Stimulated activated CD8-positive, alpha-beta memory T cell treated with anti-CD3 and anti-CD28 coated beads, Interleukin-7, amount 100 ng/mL, for 1 hour (primary cell): ENCODE measurements at places on chromosomes 11 and 22.

- no peak for DNase-seq
Observed at GRCh38 chr11:68610452-68611116, 73.8 kb upstream of the GAL start.

DNA sequence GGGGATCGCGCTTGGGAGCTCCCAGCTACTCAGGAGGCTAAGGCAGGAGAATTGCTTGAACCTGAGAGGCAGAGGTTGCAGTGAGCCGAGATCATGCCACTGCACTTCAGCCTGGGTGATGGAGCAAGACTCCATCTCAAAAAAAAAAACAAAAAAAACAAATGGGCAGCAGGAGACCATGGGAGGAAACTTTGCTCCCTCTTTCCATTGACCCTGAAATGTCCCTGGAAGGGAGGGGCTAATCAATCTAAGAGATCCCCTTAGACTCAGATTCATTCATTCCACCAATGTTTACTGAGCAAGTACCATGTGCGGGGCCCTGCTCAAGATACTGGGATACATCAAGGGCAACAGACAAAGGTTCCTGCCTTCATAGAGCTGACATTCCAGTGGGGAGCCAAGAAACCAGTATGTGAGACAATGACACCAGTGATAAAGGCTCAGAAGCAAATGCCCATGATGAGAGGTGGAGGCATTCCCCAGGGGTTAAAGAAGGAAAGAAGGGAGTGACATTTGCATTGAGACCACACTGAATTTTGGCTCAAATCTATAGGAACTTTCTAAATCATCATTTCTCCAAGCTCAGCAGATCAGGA lies 37.7 kb upstream of the TFIP11 start:
- no peak for DNase-seq

DNA sequence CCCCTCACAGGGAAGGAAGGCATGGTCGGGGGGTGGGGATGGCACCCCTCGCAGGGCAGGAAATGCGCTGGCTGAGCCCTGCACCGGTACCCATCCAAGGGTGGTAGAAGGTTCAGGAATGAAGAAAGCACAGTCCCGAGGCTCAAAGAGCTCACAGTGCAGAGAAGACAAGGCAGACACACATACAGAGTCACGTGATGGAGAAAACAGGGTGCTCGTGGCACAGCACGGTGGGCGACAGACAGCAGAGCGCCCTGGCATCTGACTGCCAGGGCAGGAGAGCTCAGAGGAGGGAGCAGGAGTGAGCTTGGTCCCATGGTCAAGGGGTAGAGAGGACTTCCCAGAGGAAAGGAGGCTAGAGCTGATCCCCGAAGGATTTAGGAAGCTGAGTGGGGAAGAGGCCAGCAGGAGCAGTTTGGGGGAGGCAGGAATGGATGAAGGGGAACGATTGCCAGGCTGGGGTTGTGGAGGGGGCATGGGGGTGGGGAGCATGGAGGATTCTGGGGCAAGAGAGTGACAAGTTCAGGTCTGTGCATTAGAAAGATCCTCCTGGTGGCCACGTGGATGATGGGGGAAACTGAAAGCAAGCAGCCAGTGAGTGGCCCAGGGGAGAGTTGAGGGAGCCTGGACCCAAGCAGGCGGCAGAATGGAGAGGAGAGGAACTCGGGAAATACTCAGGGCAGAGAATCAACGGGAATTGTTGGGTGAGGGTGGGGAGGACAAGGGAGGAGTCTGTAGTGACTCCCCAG lies 43.9 kb downstream of the PDE2A start:
- DNase-seq, result no peak

GRCh38 chr11:62340269-62340901 lies 3.1 kb downstream of the ASRGL1 start:
- DNase-seq, result peak; percentile 28

DNA sequence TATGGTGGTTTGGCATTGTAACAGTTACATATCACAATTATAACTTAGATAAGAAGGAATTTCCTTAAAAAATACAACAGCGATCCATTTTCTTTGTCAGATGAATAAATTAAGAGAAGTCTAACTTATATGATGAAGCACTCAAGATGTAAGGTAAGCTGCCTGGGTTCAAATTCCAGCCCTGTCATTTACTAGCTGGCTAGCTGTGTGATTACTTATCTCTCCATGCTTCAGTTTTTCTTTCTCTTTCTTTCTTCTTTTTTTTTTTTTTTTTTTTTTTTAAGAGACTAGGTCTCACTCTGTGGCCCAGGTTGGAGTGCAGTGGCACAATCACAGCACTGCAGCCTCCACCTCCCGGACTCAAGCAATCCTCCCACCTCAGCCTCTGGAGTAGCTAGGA lies 22.2 kb upstream of the LDHA start:
- DNase-seq, result no peak

DNA sequence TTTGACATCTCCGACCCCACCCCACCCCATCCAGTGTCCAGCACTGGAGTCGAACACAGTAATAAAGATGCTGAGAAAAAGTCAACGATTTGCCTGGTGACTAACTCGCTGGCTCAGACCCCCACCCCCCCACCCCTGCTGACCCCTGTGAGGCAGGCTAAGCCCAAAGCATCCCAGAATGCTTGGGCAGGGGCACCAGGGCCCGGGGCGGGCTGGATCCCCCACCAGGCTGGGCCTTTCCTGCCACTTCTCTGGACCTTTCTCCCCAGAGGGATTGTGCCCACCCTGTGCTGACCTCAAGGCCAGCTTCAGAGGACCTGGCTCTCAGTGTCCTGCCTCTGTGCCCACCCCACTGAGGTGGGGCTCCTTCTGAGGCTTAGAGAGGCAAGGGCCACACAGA lies 1.8 kb downstream of the C11orf86 start:
- no peak for DNase-seq

GRCh38 chr11:58394195-58394594 lies 12.5 kb downstream of the OR5B3 start:
- DNase-seq, result no peak

GRCh38 chr11:47007579-47007978 lies 71.0 kb downstream of the CSTPP1 start:
- no peak for DNase-seq

DNA sequence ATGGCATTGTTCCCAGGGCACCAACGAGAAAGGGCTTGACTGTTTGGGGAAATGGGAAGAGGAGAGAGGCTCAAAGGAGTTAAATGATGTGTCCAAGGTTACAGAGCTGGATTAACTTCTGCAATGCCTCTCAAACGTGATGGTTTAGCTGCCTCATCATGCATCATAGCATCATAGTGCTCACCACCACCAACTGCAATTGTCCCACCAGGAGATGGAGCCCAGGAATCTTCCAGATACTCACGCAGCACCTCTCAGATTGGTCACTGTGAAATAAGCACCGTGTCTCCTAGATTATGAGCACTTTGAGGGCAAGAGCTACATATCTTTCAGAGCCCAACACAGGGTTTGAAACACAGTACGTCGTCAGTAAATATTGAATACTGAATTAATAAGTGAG lies 69.2 kb downstream of the PRSS23 start:
- no peak for DNase-seq

DNA sequence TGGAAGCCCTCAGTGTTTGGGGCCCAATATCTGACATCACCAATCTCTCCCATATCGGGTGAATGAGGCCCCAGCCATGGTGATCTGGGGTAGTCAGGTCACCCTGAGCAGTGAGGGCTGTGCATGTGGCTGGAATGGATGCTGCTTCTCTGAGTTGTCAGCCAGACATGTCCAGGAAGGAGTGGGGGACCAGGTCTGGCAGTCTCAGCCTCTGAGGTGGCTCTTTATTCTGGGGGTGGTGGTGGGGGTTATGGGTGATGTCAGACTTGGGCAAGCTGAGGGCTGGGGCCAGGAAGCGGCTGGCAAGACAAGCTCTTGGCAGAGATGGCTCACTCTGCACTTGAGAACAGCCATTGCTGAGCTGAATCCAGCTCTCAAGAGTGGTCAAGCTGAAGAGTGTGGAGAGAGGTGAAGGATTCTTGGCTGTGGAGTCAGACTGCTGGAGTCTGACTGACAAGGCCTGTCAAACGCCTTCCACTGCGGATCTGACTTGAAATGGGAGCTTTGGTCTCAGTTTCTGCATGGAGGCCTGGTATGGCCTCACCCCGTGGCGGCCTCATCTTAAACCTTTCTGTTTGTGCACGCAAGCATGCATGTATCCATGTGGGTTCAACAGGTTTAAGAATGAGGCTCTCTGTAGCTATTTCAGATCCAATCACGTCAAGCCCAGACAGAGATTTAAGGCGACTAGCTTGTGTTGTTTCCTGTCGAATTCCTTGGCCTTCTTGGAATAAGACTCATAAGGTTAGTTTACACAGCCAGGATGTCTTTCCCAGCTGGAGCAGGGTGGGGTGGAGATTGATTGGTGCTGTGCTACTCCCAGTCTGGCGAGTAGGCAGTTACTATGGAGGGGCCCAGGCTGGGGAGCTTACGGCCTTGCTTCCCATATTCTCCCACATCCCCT lies 83.9 kb upstream of the TIMP3 start:
- DNase-seq, result no peak

- no peak for DNase-seq
Observed at GRCh38 chr11:119724956-119725355, 4.0 kb downstream of the NECTIN1 start.

GRCh38 chr22:36540867-36541642 lies 12.1 kb upstream of the EIF3D start:
- DNase-seq, result no peak

GRCh38 chr11:45300715-45301114 lies 14.6 kb upstream of the SYT13 start:
- DNase-seq, result no peak

GRCh38 chr11:79049741-79050179 lies 391.1 kb downstream of the TENM4 start:
- no peak for DNase-seq

- no peak for DNase-seq
Observed at GRCh38 chr11:30566482-30566881, 19.7 kb downstream of the MPPED2 start.

DNA sequence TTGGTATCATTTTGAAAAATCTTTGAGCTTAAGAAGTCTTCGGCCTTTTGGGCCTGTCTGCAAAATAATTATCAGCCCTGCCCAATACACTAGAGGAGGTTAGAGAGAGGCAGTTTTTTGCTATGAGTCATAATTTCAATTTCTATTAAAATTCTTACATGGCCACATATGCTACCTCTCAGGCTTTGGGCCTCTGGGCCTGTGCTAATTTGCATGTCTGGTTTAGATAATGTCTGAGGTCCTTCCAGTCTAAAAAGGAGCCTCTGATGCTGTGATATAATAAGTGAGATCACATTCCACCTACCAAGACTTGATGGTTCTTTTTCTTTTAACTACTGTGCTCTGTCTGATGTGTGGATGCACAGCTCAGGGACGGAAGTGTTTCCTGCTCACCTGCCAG lies 70.8 kb downstream of the KCNJ1 start:
- DNase-seq, result no peak

DNA sequence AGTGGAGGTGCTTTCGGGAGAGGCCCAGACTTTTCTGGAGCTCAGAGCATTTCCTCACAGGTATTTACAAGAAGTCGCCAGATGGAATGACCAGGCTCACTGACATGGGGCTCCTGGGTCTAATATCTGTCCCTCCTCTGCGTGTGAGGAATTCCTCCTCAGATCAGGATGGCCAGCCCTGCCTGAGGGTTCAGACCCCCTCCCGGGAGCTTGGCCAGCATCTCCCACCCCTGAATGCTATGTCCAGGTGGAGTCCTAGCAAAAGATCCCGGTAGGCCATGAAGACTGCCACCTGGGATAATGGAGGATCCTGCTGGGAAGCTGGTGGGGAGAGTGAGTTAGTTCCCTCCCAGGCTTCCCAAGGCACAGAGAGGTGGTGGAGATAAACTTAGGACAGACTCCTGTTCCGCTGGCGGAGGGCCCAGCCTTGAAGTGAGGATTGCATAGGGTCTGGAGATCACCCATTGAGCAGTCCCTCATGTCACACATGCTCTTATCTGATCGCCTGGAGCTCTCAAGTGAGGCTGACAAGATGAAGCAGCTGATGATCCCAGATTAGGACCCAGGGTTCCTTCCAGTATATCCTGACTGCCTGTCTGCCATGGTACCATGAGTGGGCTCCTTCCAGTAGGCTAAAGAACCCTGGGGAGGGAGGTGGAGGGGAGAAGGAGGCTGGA lies 5.7 kb downstream of the OAF start:
- no peak for DNase-seq

DNA sequence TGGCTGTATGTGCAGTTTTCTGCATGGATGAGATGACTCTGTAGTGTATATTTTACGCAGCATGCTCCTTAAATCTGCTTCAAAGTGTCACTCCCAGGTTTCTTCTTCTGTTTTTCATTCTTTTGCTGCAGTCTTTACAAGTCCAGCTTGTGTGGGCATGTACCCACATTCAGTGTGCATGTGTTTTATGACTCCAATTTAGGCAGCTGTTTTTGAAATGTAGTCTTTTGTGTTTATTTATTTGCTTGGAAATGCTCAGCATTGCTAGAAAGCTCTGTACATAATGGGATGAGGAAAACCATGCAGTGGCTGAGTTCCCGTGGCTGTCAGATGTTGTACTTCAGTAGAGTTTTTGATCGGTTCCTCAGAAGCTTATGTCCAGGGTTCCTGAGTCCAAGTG lies 138.5 kb downstream of the ARHGAP42 start:
- DNase-seq, result no peak

DNA sequence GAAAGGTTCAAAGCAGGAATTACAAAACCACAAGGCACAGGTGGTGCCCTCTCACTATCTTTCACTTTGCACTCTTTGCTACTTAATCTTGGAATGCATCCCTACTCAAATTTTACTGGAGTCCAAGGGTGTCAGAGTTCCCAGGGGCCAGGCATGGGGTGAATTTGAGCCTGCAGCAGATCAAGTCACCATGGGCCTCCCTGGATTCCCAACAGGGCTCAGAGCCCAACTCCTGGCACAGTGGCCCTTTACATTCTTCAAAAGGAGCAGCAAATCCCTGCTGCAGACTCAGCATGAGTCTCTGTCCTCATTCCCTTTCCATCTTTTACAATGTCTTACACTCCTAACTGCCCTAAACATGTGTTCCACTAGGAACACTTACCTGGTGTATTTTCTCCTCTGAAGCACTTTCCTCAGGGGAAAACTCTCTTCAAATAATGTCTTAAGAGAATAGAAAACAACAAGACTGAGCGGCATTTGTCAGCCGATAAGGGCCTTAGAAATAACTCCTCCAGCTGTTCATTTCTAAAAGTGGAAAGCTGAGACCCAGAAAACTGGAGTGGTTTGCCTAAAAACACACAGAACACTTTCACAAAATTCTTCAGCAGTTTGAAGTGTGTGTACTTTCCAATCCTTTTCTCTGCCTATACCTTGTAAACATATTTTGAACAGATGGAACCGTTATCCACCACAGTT lies 596.0 kb downstream of the INSC start:
- DNase-seq, result no peak
